ENCODE measurements at places on chromosomes 2 and 18.

GRCh38 chr2:150292807-150293206 lies 194.7 kb downstream of the RND3 start:
- no peak for DNase-seq

- DNase-seq: no peak
Observed at GRCh38 chr18:63218472-63218871, 101.1 kb downstream of the BCL2 start.

DNA sequence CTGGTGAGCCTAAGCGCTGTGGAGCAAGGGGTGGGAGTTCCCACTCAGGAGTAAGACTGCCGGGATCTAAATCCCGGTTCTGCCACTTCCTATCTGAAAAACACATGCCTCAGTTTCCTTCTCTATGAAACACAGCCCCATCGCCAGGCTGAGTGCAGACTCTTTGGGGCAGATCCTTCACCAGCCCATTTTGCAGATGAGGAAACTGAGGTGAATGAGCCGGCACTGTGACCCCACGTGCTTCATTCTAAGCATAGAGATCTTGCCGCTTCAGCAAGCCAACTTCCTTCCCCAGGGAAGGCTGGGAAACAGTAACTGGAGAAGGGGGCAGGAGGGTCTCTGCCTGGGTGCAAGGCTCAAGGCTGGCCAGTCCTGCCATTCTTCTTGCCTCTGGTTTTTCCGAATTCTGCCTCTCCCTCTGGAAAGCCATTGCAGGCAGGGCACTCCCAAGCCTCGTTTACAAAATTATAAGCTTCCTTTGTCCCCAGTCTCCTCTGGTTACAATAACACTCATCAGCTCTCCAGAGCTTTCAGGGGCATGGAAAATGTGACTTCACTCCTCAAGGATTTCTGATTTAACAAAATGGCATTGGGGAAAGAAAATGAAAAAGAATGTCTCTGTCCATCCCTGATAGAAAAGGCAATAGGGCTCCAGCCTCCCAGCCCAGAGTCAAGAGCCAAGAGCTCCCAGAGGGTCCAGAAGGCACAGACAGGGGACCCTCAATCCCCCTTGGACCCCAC lies 249.2 kb downstream of the TNS1 start:
- DNase-seq: no peak

DNA sequence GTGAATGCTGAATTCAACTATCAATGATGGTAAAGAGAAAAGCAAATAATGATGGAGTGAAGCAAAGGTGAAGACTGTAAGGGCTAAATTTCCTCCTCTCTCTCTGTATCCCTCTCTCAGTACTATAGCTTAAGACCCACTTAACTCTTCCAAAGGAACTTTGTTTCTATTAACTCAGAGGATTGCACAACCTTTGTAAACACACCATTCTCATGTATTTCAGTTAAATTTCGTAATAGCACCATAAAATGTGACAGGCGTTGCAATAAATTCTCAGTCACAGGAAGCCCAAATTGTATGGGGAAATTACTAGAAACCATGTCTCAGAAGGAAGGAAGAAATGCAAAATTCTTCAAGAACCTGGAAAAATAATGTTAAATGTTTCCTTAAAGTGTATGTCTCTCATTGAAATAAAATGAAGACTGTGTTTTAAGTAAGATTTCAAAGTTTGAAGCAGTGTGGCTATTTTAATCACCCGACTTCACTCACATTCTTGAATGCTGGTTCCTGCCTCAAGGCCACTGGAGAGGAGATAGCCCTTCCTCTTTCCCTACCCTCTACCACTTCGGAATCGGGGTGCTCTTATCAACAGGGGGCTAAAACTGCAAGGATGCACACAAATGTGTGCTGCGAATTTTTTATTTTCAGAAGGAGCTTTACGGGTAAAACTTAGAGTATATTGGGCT lies 112.1 kb downstream of the FTCDNL1 start:
- peak; percentile 25 for DNase-seq

DNA sequence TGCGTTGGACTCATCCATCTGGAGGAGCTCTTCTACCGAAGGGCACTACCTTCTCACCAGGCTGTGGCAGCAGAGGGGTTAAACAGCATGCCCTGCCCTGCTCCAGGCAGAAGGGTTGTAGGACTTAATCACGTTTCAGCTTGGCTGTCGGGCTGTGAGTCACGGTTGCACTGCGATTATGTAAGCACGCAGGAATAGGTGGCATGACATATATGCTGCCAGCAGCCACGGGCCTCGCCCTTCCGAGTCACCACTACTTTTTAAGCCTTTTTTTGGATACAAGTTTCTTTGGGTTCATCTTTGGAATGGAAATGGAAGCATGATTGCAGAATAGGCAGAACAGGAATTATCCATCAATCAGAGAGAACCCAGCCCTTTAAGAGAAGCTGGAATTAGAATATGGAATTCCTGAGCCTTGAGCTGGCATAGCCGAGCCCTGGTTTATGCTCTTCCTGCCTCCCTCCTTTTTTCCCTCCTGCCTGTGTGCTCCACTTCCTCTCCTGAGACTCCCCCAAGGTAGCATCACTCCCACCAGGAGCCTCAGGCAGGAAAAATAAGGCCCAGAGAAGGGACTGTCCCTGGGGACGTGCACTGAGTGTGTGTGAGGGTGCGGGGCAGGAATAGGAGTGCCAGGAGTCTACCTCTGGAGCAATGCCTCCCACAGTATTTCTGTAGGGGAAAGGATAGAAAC lies 86.8 kb downstream of the SEMA4F start:
- no peak for DNase-seq

GRCh38 chr2:85786444-85786843 lies 32.7 kb downstream of the ATOH8 start:
- no peak for DNase-seq

DNA sequence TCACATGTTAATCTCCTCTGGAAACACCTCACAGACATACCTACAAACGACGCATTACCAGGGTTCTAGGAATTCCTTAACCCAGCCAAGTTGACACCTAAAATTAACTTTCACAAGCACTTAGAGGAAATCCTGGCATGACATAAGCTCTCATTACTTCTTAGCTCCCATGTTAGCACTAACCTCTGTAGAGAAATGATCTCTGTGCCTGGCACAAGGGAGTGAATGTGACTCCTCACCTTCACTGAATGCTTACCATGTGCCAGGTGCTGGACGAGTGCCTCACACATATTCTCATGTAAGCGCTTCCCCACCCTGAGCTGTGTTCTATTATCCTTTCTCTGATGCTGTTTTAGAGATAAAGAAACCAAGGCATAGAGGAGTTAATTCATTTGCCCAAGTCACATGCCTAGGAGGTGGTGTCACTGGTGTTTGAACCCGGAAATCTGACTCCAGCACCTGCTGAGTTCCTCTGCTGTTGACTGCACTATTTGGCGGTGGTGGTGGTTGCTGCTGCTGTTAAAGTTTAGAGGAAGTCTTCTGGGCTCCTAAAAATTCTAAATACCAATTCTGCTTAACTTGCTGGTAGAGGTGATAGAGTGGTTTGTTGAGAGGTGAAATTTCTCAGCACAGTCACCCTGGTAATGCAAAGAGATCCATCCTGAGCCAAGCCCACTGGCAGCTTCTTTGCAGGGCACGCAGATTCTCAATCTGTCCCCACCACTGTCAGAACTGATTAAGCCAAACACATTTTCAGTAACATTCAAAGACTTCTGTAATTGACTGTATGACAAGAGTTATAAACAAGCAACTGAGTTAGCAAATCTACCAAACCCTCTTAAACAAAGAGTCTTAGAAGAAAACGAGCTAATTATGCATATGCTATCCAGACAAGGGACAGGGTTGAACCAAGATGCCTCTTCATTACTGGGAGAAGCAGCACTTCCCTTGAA lies 200.3 kb downstream of the CMPK2 start:
- DNase-seq: no peak

GRCh38 chr2:163734401-163734800 lies 1.4 kb downstream of the FIGN start:
- DNase-seq: no peak

DNA sequence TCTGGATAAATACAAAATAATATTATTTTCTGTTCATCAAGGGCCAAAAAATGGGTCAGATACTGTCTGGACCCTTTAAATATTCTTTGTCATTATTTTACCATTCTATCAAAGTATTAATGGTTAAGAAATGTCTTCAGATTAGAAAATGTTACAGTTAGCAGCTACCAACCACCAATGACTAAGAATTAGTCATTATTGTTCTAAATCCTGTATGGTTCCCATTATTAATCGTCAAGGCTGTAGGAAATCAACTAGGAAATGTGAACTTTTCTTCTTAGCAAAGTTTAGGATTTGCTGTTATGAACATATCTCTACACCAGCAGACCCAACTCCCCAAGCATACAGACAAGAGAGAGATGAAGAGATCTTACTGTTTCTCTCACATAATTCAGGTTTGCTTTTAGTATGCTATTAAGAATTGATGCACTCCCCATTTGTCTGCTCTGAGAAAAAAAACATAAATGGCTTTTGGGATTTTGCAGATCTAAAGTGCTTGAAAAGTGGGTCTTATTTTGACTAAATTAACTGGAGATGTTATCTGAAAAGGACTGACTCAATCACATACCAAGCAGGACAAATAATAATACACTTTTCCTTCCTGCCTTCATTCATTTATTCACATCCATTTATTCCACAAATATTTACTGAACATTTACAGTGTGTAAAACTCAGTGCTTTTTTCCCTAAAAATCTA lies 147.7 kb downstream of the PPP1R1C start:
- DNase-seq: no peak

DNA sequence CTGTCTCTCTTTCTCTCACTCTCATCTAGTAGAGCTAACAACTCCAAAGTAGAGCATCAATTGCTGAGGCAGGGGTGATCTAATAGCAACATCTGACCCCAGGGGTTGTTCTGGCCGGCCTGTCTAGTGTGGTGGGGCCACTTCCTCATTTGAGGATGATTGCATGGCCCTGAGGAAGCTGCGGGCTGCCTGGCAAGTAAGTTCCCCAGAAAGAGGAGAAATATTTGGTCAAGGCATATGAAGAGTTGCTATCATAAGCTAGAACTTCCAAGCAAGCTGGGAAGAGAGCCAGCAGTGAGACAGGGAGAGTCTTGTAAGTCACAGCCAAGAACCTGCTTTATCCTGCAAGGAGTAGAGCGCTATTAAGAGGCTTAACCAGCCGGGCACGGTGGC lies 50.8 kb upstream of the TMEM87B start:
- DNase-seq: peak; percentile 48

GRCh38 chr2:180893752-180894151 lies 86.7 kb upstream of the UBE2E3 start:
- DNase-seq: no peak

DNA sequence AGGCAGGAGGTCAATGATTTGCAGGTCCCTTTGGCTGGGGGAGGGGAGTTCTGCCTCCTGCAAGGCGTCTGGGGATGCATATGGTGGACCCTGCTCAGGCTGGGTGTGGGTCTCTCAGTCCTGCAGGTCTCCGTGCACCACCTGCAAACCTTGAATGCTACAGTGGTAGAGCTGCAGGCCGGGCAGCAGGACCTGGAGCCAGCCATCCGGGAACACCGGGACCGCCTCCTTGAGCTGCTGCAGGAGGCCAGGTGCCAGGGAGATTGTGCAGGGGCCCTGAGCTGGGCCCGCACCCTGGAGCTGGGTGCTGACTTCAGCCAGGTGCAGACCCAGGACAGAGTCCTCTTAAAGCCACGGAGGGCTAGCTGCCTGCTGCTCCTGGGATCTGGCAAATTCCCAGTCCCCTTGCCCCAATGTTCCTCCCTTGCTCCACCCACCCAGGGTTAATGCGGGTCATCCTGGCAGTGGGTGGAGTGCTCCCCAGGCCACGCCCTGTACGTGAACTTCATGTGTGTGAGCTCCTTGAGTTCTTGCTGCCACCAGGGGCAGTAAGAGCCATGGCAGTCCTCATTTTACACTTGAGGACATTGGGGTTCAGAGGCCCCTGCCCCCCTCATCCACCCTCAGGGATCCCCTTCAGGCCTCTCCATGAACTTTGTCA lies 3.1 kb downstream of the PROM2 start:
- DNase-seq: no peak

DNA sequence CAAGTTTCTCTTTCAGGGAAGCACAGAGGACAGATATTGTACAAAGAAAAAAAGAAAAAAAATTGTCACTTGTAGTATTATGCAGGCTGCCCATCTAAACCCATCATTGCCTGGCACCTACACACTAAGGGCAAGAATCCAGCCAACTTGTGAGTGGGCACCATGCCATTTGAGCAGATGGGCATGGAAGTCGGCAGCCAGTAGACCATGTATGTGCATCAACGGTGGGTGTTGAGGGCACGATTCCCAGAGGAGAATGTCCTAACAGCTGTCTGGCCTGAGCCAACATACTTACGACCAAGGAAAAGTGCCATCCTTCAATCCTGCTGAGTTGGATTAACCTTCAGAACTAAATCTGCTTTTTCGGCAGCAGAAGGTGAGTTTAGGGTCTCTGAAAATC lies 63.9 kb downstream of the ARHGAP15 start:
- DNase-seq: no peak

DNA sequence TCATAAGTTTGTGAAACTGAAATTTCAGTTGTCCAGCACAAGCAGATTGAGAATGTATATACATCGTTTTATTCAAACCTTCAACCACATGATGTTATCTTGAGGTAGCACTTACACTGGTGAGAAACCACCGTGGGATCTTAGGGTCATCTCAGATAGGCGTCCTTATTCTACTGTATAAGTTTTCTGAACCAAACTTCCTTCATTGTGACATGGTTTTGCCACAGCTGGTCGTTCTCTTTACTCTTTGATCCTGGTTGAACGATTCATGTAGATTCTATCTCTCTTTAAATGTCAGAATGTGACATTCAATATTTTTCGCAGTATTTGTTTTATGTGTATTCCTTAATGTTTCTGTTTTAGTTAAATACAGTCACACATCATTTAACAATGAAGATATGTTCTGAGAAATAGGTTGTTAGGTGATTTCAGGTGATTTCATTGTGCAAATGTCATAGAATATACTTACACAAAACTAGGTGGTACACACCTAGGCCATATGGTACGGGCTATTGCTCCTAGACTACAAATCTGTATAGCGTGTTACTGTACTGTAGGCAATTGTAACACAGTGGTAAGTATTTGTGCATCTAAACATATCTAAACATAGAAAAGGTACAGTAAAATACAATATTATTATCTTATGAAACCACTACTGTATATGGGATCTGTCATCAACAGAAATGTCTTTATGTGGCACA lies 17.9 kb upstream of the ARHGAP25 start:
- DNase-seq: no peak

DNA sequence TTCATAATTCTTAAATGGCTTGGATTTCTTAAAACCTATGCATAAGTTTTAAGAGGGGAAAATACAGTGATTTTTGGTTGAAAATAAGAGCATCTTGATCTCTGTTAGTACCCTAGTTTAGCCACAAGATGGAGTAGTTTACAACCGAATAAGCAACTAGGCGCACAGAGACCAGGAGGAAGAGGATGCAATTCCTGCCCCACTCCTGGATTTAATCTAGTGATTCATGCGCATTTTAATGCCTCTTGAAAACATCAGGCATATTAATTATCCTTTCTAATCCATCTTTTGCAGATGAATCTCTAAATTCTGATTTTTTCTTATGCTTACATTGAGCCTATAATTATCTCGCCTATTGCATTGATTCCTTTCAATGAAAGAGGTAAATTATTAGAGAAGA lies 76.7 kb downstream of the MRPS9 start:
- DNase-seq: no peak

GRCh38 chr2:23565814-23566213 lies 180.8 kb downstream of the KLHL29 start:
- DNase-seq: no peak

- DNase-seq: no peak
Observed at GRCh38 chr2:1927896-1928568, 183.7 kb upstream of the PXDN start.
